ENCODE measurements at places on chromosomes 13 and 19.

- DNase-seq: no peak
Measured at GRCh38 chr19:20321139-20321763, 154.2 kb downstream of the ZNF486 start.

- no peak for DNase-seq
Measured at GRCh38 chr13:31786011-31786410, 46.7 kb downstream of the RXFP2 start.

DNA sequence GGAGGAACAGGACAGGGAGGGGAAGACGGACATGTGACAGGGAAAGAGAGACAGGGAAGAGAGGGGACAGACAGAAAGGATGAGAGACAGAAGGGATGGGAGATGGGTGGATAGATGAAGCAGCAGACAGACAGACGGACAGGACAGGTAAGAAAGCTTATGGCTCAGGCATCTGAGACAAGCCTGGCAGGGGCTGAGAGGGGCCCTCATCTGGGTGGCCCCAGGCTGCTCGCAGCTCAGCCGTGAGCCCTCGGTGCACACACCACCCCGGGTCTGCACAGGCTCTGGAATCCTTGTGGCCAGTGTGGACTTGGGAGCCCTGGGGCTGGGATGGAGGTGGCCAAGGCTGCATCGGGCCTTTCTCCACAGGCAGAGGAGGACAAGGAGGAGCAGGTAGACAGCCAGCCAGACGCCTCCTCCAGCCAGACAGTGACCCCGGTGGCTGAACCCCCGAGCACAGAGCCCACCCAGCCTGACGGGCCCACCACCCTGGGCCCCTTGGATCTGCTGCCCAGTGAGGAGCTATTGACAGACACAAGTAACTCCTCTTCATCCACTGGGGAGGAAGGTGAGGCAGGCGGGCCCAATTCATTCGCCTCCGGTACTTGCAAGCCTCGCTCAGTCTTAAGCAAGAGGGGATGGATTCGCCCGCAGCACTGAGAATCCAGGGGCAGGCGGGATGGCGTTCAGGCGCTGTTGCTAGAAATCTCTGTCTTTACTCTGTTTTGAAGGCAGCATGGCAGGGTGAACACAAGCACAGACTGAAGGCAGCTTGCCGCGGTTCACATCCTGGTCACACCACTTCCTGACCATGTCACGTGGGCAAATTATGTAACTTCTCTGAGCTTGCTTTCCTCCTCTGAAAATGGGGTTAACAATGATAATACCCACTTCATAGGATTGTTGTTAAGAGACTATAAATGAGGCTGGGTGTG lies 14.0 kb downstream of the GRAMD1A start:
- peak; percentile 85 for DNase-seq

DNA sequence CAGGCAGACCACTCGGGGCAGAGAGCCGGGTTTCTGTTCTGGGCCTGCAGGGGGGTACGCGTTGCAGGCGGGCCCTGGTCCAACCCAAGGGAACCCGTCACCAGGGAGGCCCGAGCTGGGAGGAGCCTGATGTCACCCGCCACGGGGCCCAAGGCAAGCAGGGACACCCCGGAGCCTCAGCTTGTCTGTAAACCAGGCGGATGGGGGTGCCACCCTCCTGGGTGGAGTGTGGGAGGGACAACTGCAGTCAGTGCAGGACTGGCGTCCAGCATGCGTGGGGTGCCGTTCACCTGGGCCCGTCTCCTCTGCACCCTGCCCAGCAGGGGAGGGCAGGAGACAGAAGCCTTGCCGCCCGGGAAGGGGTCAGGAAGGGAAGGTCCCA lies 7.0 kb downstream of the CACTIN start:
- no peak for DNase-seq

- no peak for DNase-seq
Measured at GRCh38 chr19:31485472-31485871, 136.2 kb upstream of the TSHZ3 start.

- no peak for DNase-seq
Measured at GRCh38 chr19:35919306-35919705, 11.2 kb upstream of the TYROBP start.

DNA sequence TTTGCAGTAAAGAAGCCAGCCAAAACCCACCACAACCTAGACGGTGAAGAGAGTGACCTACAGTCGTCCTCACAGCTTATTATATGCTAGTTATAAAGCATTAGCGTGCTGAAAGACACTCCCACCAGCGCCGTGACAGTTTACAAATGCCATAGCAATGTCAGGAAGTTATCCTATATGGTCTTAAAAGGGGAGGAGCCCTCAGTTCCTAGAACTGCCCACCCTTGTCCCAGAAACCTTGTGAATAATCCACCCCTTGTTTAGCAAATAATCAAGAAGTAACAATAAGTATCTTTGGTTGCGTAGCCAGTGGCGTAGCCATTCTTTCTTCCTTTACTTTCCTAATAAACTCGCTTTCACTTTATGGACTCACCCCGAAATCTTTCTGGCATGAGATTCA lies 227.9 kb upstream of the ARGLU1 start:
- DNase-seq: no peak

DNA sequence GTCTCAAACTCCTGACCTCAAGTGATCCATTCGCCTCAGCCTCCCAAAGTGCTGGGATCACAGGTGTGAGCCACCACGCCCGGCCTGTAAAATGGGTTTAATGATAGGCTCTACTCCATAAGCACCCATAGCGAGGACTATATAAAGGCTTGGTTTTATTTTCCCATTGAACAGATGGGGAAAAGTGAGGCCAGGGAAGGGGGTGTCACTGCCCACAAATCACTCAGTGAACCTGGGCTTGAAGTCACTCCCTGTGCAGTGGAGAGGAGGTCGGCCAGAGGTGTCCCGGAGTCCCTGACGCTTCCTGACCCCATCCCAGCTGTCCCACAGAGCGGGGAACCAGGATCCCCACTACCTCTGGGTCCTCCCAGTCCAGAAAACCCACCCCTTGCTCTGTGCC lies 14.9 kb downstream of the TLE2 start:
- no peak for DNase-seq

GRCh38 chr19:51121257-51121656 lies 3.4 kb upstream of the SIGLEC9 start:
- DNase-seq: no peak

DNA sequence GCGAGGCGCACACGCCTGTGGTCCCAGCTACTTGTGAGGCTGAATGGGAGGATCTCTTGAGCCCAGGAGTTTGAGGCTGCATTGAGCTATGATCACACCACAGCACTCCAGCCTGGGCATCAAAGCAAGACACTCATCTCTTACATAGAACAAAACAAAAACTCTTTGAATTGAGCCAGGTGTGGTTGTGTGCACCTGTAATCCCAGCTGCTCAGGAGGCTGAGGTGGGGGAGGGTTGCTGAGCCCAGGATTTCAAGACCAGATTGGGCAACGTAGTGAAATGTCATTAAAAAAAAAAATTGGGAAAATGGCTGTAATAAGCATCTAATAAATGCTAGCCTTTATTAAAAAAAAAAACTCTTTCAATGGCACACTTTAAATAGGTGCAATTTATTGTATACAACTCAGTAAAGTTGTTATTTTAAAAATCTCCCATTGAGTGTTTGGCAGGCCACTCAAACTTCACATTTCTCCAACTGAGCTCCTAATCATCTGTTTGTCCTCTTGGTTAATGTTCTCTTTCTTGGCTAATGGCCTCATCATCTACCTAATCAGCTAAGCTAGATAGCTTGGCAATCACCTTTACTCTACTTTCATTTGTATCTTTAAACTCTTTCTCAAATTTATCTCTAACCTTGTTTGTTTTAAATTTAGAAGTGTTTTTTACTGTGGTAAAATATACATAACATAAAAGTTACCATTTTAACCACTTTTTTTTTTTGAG lies 28.1 kb upstream of the HMGB1 start:
- no peak for DNase-seq

GRCh38 chr19:38336638-38337359 lies 1.2 kb downstream of the CATSPERG start:
- DNase-seq: peak; percentile 96

DNA sequence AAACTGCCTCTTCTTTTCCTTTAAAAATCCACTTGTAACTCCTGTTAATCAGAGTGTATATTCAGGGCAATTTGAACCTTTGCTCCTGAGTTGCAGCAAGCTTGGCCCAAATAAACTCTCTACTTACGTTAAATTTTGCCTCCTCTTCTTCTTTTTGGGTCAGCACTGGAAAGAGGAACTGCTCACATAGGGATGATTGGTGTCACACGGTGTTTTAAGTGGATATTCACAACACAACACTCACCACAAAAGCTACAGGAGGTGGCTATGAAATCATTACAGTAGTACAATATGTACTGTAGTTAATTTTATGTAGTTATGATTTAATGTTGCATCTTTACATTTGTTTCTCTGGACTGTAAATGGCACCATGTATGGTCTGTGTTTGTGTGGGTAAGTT lies 96.8 kb upstream of the DOCK9 start:
- no peak for DNase-seq

- DNase-seq: no peak
Measured at GRCh38 chr13:83086948-83087347, 795.3 kb downstream of the SLITRK1 start.

GRCh38 chr19:49543032-49543431 lies 15.2 kb downstream of the RCN3 start:
- DNase-seq: no peak

GRCh38 chr19:23314505-23315251 lies 64.5 kb upstream of the ZNF724 start:
- no peak for DNase-seq

DNA sequence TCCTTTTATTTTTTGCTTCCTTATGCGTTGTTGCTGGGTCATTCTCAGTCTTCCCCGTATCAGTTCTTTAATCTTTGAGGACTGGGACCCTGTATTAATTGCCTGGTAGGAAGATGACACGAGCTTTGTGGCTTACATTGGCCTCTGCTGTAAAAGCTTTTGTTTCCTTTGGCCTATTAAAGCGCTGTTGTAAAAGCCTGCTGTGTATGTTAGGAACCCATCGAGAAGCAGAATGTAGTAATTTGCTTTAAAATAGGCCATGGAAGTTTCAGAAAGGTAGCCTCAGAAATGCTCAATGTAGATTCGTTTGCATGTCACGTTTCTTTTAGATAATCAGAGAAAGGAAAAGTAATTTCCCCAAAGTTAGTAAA lies 257.5 kb upstream of the STARD13 start:
- DNase-seq: no peak

DNA sequence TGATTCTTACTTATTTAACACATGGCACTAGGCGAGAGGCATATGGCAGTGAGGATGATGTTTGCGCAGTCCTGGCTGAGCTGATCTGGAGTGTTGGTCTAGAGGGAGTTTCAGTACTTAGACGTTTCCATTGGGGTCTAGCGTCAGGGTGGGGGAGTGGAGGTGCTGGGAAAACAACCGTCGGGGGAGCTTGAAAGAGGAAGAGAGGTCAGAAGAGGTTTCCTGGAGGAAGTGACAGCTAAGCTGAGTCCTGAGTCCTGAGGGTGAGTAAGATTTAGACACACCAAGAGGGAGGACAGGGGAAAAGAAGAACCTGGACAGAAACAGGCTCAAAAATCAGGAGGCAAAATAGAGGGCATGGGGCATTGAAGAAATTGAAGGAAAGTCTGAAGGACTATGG lies 81.4 kb downstream of the ALOX5AP start:
- DNase-seq: no peak

GRCh38 chr19:41688687-41689086 lies 617 bp upstream of the CEACAM7 start:
- no peak for DNase-seq

GRCh38 chr19:50835785-50836542 lies 2.6 kb upstream of the KLK15 start:
- peak; percentile 71 for DNase-seq

DNA sequence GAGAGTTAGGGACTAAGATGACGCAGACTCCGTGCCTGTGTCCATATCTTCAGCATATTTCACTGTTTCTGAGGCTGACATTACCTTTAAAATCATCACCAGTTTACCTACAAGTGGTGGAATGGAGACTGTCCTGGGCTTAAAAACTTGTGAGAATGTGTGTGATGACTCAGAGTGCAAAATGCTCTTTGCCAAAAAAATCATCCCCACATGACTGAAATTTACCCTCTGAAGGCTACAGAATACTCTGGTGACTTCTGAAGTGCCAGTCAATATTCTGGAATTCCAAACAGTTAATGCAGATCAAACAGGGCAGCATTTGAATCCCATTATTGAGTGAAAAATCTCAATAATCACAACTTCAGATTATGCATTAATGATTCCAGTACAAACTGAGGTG lies 901.4 kb downstream of the EFNB2 start:
- no peak for DNase-seq

DNA sequence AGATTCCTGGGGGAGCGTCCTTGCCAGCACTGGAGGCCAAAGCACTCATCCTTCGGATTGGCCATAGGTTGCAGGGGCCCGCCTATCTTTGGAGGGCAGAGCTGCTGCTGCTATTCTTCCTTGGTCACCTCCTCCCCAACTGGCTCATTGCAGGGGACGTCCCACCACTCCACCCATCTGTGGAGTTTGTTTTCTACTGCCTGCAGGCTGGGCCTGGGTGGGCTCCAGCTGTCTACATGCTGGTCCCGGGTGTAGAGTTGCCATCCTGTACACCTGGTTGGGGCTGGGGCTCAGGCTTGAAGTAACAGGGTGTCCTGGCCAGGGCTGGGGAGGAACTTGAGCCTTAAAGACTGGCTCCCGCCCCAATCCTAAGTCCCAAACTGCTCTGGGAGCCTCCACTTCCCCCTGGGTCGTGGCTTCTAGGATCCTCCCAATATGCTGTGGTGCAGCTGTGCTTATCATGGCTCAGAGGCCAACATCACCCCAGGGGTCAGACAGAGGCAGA lies 2.1 kb downstream of the RNF225 start:
- no peak for DNase-seq

GRCh38 chr13:43520351-43520750 lies 266.4 kb downstream of the ENOX1 start:
- DNase-seq: no peak

GRCh38 chr19:29966588-29967249 lies 24.7 kb downstream of the URI1 start:
- DNase-seq: no peak

- DNase-seq: no peak
Measured at GRCh38 chr13:66407128-66407527, 823.0 kb downstream of the PCDH9 start.

- DNase-seq: peak; percentile 62
Measured at GRCh38 chr19:18416778-18417249, 2.4 kb upstream of the SSBP4 start.

DNA sequence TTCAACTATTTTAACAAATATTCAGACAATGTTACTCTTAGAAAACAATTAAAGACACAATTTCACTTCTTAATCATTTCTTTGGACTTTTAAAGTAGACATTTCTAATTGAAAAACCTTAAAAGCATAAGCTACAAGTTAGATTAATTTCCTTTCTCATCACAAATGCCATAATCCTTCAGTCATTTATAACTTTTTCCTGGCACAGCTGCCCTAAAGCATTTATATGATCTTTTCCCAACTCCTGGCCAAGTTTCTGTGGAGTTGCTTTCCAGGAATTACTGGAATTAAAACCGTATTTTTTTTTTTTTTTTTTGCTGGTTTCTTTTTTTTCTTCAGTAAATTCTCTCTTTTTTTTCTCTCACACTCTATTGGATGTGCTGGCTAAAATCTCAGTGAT lies 615.9 kb downstream of the TBC1D4 start:
- no peak for DNase-seq

GRCh38 chr19:47499863-47500830 lies 14.7 kb downstream of the NAPA start:
- no peak for DNase-seq

GRCh38 chr13:110471833-110472162 lies 89.7 kb downstream of the RAB20 start:
- DNase-seq: no peak

Data from activated CD4-positive, alpha-beta T cell treated with anti-CD3 and anti-CD28 coated beads, Interleukin-2, amount 10 ng/mL, durations not matched to agents 7 days and 5 days (primary cell).